ENCODE measurements at places on chromosomes 2 and 18.

- peak; percentile 8 for DNase-seq
Observed at GRCh38 chr2:145007960-145008263, 488.0 kb upstream of the ZEB2 start.

DNA sequence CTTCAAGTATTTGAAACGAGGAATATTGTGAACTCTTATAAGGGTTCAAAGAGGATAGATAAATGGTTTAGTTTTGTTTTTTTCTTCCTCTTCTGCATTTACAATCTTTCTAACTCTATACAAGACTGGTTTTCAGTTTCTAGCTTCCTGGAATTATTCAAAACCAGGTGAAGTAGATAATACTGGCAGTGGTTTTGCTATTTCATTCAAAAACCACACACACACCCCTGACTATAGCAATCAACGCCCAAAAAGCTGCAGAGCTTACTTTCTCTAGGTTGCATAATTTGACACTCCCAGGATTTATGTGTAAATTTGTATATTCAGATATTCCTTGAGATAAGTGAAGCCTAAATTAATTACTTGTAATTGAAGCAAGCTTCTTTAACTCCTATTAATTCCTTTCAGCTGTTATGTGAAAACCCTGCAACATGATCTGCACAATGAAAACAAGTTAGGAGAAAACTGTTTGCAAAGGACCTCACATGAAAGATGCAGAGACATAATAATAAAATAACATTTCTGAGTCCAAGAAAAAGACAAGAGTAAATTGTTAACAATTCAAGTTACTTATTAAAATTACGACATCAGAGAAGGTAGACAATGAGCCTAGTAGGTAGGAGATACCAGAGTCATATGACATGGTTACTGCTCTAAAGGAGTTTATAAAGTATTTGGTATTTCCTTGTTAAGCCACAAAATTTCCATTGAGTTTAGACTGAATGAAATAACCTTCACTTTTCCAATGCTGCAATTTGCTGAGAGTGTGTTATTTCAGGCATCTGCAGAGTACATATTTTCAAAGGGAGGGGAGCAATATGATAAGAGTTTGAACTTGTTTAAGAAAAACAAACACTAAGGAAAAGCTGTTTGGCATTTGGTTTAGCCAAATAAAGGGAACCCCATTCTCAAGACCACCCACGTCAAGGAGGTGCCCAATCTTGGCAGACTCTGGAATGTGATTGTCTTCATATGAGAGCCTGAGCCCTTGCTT, 1.6 kb upstream of the NFE2L2 start:
- peak; percentile 48 for DNase-seq

- DNase-seq, result no peak
Observed at GRCh38 chr18:38718365-38718901, 1152.8 kb upstream of the CELF4 start.

GRCh38 chr2:86031151-86031550, 74.5 kb downstream of the POLR1A start:
- DNase-seq, result no peak

Measured in suppressor macrophage (primary cell).